ENCODE measurements at places on chromosomes 6 and 20.
A peak's percentile ranks its signal among the peaks of the same experiment; 100 is the strongest.

GRCh38 chr20:13382786-13383185 lies 161.7 kb downstream of the ISM1 start:
- DNase-seq = no peak

GRCh38 chr6:45924763-45925342 lies 90.8 kb downstream of the CLIC5 start:
- DNase-seq = no peak

GRCh38 chr6:106249658-106250057 lies 75.9 kb downstream of the ATG5 start:
- DNase-seq = no peak

DNA sequence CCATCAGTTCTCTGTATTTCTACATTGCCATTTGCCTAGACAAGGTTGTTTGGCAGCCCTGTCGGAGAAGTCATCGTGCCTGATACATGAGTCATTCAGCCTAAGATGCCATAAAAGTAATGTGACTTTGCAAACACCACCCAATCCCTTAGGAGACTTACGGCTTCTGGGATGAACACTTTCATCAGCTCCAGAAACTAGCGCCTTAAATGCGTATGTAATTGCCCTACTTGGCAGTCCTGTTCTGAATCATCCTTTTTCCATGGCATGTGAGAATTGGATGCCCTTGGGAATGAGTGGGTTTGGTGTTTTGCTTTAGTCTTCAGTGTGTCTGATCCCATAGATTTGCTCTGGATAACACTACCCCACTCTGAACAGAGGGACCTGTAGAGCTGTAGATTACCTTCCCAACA lies 158.5 kb downstream of the SASH1 start:
- DNase-seq = no peak

- no peak for DNase-seq
These were observed 66.9 kb downstream of the FAXC start for GRCh38 chr6:99282479-99283062.

DNA sequence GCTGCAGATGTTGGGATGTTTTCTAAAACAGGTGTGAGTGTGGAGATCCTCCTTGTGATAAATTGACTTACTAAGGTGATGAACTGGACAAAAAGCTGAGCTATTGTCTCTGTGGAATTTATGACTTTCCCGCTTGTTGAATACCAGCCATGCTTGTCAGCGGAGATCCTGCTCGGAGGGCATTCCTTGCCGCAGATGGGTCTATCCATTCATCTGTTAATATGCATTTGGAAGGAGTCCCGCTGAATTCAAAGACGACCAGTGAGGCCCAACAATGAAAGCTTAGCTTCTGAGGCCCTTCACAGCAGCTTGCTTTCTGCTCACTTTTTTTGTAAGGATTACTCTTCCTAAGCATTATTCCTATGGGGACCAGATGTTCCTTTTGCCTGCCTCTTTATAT lies 124.9 kb downstream of the TIAM2 start:
- DNase-seq = no peak

GRCh38 chr6:110813338-110814101 lies 1.7 kb downstream of the CDK19 start:
- no peak for DNase-seq

DNA sequence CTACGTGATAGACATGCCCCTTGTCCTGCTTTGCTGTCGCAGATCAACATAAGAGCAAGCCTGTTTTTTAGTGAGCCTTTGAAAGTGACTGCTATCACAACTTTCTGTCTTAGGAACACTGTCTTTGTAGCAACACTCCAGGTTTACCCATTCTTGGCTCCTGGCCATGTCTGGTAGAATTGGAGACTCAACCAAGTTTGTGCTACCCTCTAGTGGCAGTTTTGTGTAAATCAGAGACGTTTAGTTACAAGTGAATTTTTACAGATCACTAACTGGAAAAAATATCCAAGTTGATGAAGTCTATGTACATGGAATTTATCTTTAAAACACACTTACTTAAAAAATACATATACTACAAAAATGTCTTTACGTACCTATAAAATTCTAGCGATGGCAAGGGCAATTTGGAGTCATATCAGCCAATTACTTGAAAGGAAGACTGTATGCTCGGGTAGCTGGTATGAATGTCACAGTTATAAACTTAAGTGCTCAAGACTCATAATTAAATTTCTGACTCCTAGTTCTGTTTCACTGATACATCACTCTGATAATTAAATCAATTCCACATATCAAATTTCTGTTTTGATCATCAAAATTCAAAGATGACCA lies 101.4 kb downstream of the ADGB start:
- DNase-seq = peak; percentile 7

DNA sequence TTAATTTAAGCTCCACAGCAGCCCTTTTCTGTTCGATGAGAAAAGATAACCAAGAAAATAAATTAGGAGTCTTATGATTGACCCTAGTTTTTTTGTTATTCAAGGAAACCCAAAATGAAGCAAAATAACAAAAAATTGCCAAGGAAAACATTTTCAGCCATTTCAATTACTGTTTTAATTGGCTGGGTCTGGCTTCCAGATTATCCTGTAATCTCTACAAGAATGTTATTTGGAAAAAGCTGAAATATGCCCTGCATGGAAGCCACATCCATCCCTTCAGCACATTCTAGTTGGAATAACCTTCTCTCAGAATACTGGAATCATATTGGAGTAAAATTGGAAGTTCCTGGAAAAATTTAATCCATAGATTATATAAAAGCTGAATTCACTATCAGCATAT lies 191.1 kb upstream of the CCN2 start:
- no peak for DNase-seq

- DNase-seq = no peak
These were observed 125.1 kb downstream of the LY86 start for GRCh38 chr6:6713657-6714056.

- DNase-seq = no peak
These were observed 22.5 kb downstream of the SLC17A4 start for GRCh38 chr6:25777031-25777430.

DNA sequence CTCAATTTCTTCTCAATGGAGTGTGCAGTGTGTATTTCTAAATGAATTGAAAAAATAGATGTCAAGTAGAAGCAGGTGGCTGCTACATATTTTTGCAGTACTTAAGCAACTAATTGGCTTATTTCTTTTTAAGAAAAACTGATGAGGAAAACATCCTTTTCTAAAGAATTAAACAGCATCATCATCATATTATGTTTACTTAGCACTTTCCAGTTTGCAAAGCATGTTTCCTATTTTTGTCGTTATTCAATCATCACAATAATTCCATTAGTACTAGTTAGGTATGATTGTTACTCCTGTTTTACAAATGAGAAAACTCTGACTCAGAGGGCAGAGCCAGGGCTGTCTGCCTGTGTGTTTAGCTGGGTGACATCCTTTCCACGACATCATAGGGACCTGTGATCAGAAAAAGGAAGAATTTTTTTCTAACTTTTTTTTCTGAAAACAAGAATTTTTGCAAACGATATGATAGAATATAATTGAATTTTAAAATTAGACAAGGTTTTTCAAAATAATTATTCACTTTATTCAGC lies 22.7 kb upstream of the BMP6 start:
- no peak for DNase-seq

DNA sequence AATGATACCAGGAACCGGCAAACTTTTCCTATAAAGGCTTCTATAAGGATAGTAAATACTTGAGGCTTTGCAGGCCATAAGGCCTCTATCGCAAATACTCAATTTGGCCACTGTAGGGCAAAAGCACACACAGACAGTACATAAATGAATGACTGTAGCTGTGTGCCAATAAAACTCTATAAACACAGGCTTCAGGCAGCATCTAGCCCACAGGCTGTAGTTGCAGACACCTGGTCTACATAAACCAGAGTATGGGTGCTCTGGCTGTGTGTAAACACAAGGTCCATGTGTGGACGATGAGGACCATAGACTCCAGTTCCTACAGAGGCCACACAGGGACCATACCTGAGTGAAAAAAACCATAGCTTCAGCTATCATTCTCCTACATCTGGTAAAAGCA lies 52.2 kb downstream of the ZMYND8 start:
- no peak for DNase-seq

DNA sequence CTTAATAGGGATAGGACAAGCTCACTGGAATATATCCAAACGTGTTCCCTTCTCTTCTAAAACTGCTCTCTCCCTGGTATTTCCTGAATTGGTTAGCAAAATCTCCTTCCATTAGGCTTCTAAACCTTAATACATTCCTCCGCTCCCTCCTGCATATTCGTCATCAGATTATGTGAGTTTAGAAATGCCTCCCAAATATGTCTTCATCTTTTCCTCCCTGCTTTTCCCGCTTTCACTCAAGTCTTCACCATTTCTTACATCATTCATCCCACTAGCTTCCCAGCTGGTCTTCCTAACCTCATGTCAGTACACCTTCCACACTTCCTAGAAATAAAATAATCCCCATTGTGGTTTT lies 26.9 kb downstream of the SLC22A16 start:
- no peak for DNase-seq

- no peak for DNase-seq
These were observed 103.1 kb upstream of the ENPP5 start for GRCh38 chr6:46273911-46274310.

DNA sequence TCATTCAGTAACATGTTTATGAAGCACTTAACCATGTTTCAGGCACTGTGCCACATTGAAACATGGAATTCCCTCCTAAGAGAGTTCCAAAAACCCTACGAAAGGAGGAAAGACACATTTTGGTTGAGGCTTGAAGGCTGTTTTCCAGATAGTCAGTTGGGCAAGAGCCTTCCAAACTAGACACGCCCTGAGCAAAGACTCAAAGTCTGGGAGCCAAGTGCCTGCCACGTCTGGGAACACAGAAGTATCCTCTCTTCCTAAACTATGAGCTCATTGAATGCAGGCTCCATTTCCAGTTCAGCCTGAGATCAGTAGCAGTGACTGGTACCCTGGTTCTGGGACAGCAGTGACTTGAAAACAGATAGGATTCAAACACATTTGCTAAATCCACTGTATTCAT lies 74.5 kb upstream of the FAM8A1 start:
- DNase-seq = no peak

- DNase-seq = no peak
These were observed 181.2 kb upstream of the CCN2 start for GRCh38 chr6:132132422-132132821.

- no peak for DNase-seq
These were observed 610 bp downstream of the ZNF217 start for GRCh38 chr20:53592992-53593465.

DNA sequence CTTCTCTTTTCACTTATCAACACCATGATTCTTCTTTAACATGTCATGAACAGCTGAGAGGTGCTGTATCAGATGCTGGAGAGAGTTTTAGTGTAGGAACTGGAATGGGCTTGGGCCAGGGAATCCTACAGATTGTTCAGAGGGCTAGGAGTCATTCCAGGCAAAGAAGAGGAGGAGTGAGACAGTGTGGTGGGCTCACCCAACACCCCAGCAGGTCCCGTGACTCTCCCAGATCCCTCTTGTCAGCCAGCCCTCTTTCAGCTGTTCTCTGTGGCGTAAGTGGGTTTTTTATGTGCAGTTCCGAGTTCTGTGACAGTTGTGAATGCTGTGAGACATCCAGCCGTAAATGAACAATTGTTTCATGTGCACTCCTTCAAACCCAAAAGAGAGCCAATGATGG lies 31.4 kb upstream of the CEP162 start:
- DNase-seq = no peak

DNA sequence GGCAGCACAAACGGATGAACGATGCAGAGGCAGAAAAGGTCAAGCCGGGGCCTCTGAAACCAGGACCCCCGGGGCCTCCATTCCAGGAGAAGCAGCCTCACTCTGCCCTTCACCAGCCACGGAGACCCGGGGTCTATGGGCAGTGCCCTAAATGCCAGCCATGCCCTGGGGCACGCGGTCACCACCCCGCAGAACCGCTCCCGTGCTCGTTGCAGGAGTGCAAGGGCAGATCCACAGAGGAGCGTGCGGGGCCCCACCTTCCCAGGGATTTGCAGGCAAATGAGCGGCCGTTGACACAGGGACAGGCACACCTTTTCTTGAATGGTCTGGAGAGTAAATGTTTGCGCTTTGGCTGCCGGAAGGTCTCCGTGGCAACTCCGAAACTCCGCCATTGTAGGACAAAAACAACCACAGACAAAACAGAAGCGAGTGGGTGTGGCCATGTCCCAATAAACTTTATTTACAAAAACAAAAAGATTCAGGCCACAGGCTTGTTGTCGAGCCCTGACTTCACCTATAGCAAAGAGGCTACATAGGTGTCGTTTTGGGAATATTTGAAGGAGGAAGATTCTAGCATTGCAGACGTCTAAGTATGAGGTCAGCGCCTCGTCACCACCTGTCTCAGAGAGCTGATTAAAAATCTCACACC lies 163.3 kb downstream of the TAF4 start:
- no peak for DNase-seq

GRCh38 chr20:6680441-6680840 lies 87.0 kb upstream of the BMP2 start:
- no peak for DNase-seq

DNA sequence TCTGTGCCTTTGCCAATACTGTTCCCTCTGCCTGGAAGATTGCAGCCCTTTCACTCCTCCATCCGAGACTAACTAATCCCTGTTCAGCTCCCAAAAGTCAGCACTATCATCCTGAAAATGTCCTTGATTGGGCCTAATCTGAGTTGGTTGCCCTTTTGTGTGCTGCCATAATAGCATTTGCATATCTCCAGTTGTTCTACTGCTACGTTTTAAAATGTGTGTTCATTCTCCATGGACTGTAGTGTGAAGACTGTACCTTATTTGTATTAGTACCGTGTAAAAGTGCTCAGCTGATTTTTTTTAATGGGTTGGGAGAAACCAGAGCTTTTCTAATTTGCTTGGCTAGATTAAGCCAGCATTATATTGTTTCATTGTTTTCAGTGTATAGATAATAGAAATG lies 401.3 kb downstream of the LAMA2 start:
- DNase-seq = no peak

- DNase-seq = no peak
These were observed 62.3 kb upstream of the TMEM181 start for GRCh38 chr6:158497620-158498019.

DNA sequence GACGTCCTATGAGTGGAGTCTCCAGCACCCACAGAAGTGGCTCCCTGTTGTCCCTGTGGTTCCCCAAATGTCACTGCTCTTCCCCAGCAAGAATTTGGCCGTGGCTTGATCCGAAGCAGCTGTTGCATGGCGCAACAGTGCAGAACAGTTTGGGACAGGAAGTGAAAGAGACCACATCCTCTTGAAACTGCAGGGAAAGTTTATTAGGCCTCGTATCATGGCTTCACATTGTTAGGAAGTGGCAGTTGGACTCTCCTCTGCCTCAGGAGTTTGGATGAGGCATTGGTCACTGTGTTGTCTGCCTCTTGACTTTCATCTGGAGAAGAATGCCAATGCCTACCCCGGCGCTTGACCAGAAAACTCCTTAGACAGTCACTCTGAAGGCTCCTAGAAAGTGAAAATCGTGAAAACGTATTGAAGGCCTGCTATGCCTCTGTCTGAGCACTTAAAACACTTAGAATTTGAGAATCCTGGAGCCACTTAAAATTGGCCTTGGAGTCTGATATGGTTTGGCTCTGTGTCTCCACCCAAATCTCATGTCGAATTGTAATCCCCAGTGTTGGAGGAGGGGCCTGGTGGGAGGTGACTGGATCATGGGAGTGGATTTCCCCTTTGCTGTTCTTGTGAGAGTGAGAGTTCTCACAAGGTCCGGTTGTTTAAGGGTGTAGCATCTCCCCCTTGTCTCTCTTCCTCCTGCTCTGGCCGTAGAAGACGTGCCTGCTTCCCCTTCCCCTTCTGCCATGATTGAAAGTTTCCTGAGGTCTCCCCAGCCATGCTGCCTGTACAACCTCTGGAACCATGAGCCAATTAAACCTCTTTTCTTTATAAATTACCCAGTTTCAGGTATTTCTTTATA lies 334.9 kb upstream of the JARID2 start:
- no peak for DNase-seq
